Urinary bladder (tissue), 4 donors: ENCODE measurements at places on chromosomes 3 and 15. TPM values are rescaled to one million over a fixed set of nuclear protein-coding genes. Genes with fewer than 3 reads are reported as not detected.

GOLGA6A gene
- not detected for total RNA-seq

ADCY5 gene
- total RNA-seq = 25.1 TPM

DNA sequence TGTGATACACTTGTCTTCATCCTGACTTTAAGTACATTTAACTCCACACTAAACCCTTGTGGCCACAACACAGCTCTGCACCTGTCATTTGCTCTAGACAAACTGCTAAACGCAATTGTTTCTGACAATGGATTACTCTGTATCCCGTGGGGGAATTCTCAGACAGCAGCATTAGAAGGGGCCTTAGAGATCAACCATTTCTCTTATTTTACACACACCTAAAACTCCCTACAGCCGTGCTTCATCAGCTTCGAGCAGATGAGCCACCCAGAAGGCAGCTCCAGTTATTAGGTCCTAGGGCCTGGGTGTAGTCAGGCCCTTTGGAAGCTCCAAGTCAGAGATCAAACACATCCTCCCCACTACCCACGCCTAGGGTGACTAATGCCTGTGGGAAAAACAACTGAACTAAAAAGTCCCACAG, 1.3 kb upstream of the IL12A start:
- DNase-seq = no peak

COL7A1 gene
- 20.0 TPM for total RNA-seq

GRCh38 chr3:56753206-56753820, 48.4 kb downstream of the ARHGEF3 start:
- no peak for DNase-seq

DNA sequence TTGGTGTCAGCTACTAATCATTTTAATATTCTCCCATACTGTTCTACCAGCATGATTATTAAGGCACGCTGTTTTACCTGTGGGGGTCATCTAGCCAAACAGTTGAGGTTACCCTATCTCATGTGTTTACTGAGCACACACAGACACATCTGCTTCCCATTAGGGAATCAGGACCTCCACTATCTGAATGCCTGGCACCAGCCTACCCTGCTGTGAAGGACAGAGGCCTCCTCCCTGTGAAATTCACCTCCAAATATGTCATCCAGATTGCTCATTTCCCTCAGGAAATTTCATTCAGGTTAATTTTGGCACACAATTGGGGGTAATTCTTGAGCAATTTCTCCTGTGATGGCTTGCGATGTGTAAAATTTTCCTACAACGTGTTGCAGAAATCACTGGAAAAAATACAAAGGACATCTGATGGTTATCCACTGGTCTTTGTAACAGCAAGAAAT, 155.6 kb upstream of the NR2E3 start:
- DNase-seq = no peak

DNA sequence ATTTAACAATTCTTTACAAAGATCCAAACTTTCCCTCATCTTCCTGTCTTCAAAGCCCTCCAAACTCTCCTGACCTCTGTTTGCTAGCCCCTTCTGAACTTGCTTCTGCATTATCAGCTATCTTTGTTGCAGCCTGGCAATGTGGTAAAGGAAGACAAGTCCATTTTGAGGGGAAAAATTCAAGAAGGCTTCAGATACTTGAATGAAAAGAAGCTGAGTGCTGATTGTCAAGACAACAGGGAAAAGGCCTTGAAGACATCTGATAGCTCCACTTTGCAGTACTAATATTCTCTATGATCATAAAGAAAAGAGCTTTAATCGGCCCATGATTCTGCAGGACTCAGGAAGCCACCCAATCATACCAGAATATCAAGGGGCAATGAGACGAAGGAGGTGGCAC, 91.8 kb downstream of the LMLN start:
- no peak for DNase-seq

DNAJC13 gene
- total RNA-seq = 111 TPM

GRCh38 chr3:184457329-184457728, 77.5 kb downstream of the CHRD start:
- no peak for DNase-seq

- DNase-seq = no peak
Observed at GRCh38 chr3:111541391-111541790, 606 bp upstream of the CD96 start.

- no peak for DNase-seq
Observed at GRCh38 chr15:43625106-43625505, 6.5 kb upstream of the STRC start.

DNA sequence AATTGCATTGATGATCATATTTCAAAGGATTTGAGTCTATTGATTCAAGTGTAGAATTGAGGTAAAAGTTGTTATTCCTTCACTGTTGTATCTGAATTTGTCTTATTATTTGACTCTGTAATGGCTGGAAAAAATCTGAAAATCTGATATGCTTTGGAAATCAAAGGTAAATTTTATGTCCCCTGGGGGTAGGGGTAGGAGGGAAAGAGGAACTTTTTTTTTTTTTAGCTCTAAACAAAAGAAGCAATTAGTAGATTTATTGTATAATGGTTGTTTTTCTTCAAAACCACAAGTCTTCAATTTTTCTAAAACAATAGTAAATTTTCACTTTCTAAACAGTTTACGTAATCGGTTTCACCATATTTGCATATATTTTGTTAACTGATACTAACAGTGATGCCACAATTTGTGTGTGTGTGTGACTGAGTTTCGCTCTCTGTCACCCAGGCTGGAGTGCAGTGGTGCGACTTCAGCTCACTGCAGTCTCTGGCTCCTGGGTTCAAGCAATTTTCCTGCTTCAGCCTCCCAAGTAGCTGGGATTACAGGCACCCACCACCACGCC, 91.7 kb upstream of the GOLGA6L4 start:
- no peak for DNase-seq

GRCh38 chr15:85337425-85338074, 42.9 kb upstream of the AKAP13 start:
- no peak for DNase-seq

DNA sequence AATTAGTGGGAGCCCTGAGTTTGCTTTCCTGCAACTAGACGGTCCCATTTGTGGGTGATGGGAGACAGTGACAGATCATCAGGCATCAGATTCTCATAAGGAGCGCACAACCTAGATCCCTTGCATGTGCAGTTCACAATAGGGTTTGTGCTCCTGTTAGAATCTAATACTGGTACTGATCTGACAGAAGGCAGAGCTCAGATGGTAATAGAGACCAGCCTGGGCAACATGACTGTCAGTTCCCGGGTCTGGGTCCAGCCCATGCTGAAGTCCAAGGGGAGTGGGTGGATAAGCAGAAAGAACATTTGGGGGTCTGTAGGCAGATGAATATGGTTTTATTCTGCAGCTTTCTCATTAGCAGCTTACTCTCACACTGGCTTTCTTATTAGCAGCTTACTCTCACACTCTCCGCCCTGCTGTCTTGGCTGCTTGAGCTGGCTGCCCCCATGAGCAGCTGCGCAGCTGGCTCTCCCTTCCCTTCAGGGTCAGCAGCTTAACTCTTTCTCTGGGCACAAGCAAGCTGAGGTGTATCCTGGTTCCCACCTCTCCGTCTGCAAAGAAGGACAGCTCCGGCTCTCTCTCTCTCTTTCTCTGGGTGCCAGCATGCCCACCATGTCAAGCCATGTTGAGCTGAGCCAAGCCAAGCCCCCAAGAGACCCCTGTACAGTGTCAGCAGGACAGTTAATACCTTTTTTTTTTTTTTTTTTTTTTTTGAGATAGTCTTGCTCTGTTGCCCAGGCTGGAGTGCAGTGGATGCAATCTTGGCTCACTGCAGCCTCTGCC, 46.5 kb downstream of the KLHDC8B start:
- no peak for DNase-seq

DNA sequence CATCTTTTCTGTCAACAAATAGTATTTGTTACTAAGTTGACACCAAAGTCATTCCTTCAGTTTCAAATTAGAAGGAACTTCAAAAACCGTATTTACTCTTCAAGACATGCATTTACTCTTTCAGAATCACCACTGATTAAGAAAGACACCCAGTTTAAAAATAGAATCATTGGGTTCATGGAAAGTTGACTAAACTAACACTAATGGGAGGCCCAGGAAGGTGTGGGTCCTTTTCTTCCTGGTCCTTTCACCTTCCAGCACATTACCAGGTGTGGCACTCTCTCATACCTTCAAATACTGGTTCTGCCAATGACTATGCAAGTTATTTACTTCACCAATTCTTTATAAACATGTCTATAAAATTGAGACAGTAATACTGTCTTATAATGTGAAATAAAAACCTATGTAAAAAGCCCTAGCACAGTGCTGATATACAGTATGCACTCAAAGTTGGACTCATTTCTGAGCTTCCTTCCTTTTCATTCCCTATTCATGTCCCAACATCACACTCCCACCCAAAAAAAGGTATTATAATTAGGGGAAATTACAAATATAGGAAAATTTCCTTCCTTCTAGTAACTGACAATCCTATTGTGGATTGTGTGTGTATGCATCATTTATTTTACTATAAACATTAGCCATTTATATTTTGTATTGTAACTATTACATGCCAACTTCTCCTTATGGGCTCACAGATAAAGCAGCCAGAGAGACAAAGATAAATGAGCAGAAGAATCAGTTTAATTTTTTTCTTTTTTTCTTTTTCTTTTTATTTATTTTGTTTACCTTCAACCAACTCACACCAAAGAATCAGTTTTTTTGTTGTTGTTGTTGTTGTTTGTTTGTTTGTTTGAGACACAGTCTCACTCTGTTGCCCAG, 48.9 kb downstream of the LRRFIP2 start:
- DNase-seq = no peak

- DNase-seq = no peak
Observed at GRCh38 chr3:52046186-52046901, 10.0 kb downstream of the DUSP7 start.

DNA sequence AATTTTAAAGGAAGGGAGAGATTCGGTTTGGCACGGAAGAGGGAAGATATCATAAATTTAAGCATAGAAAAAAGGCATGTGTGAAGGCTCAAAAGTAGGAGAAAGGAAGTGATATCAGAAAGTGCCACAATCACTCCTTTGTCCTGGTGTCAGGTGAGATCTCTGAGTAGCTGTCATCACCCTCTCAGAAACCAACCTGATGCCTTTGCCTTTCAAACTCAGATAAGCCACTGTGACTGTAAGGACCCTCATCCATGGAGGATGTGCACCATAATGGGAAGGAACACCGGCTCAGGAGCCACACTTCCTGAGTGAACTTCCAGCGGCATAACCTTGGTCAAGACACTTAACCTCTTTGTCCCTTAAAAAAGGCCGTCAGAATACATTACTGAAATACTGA, 318.7 kb upstream of the SEMA6D start:
- DNase-seq = no peak

- no peak for DNase-seq
Observed at GRCh38 chr3:111311126-111311525, 230.9 kb upstream of the CD96 start.

CASR gene
- 0.74 TPM for total RNA-seq

PPP2R3A gene
- 28.7 TPM for total RNA-seq

DNA sequence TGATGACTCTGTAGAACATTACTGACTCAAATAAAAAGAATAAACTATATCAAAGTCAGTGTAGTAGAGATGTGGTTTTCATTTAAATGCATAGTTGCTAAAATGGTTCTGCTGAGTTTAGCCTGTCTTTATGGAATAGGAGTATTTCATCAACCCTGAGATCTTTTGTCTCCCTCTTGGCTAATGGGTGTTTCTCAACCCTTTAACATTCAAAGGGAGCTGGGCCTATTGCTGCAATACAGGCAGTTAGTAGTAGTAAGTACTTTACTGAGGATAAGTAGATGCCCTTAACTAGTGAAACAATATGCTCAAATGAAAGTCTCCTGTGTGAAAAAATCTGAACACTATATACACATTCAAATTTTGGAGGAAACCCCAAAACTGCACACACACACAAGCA, 184.7 kb upstream of the TTC14 start:
- DNase-seq = no peak

DNA sequence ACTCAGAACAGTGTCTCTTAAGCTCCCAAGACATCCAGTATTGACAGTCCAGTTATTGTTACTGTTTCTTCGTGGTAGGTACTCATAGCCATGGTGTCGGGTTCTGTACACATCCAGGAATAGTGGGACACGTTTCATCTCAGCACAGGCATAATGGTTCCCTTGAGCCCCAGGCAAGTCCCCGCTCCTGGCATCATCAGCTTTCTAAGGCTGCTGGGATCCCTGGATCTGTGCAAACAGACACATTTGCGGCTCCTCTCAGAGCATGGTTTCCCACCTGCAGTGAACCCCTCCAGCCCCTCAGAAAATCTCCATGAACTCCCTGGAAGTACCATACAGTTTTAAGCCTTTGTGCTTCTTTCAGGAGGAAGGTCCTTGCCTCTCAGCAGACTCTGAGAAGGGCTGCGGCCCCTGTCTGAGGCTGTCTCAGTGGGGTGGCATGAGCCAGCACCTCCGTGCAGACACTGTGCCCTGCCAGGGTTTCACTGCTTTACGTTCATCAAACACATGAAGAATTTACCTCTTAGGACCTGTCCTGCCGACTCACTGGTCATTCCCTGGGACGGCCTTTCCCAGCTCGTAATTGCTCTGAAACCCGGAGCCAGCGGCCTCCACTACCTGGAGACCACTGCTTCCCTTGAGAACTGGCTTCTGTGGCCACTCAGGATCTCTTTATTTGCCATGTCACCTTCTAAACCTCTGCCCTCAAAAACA, 124.9 kb downstream of the LRRK1 start:
- no peak for DNase-seq

PLEKHO2 gene
- total RNA-seq = 25.6 TPM

- no peak for DNase-seq
Observed at GRCh38 chr15:80379693-80380092, 24.5 kb upstream of the ARNT2 start.

CKMT1B gene
- total RNA-seq = 0.63 TPM

DNA sequence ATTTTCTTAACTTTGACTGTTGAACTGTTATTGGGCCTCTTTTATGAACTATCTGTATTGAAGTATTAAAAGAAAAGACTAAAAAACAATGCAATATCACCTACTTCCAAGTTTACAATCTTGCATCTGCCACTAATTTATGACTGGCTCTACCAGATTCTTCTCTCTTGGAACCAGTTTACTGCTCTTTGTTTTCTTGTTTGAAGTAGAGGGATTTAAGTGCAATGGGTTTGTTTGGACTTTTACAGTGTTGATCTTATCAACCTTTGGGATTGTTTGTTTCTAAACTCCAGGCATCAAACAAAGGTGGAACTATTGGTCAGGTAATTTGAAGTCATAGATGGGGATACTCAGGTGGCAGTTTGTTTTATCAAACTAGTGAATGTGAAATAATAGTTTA, 43.0 kb upstream of the MEIS2 start:
- no peak for DNase-seq

DNA sequence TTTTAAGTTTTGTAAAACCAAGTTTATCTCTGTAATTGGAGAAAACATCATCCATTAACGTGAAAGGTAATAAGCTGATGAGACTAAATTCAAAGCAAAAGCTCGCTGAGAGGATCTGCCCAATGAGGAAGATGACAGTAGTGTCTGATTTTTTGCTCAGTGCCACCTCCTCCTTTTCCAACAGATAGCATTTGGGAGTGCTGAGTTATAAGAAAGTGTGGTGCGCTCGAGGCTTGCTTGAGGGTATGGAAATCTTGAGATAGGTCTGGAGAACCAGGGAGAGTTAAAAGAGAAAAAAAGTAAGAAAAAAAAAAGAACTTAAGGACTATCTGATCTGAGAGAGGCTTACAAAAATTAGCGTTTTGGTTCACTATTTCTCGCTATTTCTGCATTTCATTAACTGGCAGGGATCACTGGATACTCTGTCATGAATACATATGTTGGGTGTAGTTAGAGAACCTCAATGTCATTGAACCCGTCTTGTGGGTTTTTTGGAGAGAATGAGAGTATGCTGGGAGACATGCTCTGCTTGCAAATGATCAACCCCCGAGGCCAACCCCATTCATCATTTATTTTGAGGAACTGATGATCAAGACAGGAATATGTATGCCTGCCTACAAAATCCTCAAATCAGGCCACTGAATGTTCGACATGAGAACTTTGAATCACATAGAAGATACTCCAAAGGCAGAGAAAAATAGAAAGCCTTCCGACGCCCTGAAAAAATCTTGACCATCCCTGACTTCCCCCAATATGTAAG, 973 bp upstream of the USP13 start:
- DNase-seq = no peak

CYP1A1 gene
- 0.26 TPM for total RNA-seq
